Naive thymus-derived CD8-positive, alpha-beta T cell (primary cell): ENCODE measurements at places on chromosomes 6 and 20.

DNA sequence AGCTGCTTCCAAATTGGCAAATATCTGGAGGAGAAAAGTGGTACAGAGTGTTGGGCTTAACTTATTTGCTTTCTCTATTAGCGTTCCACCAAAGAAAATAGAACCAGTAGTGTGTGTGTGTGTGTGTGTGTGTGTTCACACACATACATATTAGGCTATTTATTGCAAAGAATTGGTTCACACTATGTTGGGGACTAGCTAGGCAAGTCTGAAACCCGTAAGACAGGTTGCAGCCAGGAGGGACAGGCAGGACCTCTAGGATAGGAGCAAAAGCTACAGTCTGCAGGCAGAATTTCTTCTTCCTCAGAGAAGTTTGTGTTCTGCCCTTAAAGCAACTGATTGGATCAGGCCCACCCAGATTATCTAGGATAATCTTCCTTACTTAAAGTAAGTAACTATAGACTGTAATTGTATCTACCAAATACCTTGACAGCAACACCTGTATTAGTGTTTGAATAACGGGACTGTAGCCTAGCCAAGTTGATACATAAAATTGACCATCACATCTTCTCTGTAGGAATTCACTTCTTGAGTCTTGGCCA, 12.8 kb downstream of the KCTD20 start:
- no peaks in the 10 kb centered on the region for H3K27me3 ChIP-seq
- no peak overlapping the region for H3K27ac ChIP-seq
- peaks cover 36% of the 10 kb centered on the region for H3K36me3 ChIP-seq
- no peak overlapping the region for H3K4me3 ChIP-seq

GRCh38 chr20:12179692-12180091, 262.0 kb downstream of the BTBD3 start:
- no peak overlapping the region for H3K4me3 ChIP-seq
- no peaks in the 10 kb centered on the region for H3K36me3 ChIP-seq
- H3K27me3 ChIP-seq, result no peaks in the 10 kb centered on the region
- H3K4me1 ChIP-seq, result no peaks in the 10 kb centered on the region
- DNase-seq, result no peak
- H3K27ac ChIP-seq, result no peak overlapping the region

DNA sequence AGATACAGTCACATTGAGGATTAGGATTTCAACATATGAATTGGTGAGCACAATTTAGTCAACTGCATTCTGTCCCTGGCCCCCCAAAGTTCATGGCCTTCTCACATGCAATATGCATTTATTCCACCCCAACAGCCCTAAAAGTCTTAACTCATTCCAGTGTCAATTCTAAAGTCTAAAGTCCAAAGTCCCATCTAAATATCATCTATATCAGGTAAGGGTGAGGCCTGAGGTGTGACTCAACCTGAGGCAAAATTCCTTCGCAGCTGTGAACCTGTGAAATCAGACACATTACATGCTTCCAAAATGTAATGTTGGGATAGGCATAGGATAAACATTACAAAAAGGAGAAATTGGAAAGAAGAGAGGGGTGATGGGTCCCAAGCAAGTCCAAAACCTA, 27.8 kb downstream of the CLIC5 start:
- no peak for DNase-seq
- no peaks in the 10 kb centered on the region for H3K36me3 ChIP-seq
- H3K27me3 ChIP-seq, result no peaks in the 10 kb centered on the region
- H3K27ac ChIP-seq, result no peak overlapping the region

- no peak for DNase-seq
- H3K36me3 ChIP-seq, result peaks cover 4% of the 10 kb centered on the region
- no peaks in the 10 kb centered on the region for H3K4me1 ChIP-seq
- no peak overlapping the region for H3K27ac ChIP-seq
- peaks cover 4% of the 10 kb centered on the region for H3K27me3 ChIP-seq
- no peak overlapping the region for H3K4me3 ChIP-seq
These were observed 33.5 kb downstream of the TPBG start for GRCh38 chr6:82396964-82397751.

DNA sequence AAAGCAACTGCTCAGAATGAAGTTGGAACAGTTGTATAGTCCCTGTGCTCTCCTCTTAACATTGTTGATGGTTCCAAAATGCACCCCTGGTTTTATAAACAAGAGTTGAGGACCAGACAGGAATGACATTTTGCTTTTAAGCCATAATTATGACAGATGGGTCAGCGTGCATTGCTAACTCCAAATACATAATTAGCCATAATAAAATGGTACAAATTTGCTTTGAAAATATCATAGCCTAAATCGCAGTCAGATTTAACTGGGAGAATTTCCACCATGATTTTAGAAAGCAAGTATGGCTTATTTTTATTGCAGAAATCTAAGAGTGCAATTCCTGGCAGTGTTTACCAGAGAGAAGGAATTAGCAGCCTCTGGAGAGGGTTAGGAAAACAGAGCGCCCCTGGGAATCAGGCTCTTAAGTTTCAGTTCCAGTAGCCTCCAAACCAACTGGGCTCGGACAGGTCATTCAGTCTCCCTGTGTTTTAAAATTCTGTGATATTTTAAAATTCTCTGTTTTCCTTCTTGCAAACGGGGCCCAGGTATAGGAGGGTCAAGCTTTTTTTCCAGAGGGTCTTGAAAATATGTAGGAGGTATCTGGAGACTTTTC, 302.3 kb downstream of the TBC1D7 start:
- no peak for DNase-seq
- H3K27me3 ChIP-seq, result peaks cover 2% of the 10 kb centered on the region
- no peaks in the 10 kb centered on the region for H3K36me3 ChIP-seq
- no peak overlapping the region for H3K4me3 ChIP-seq

GRCh38 chr6:97656706-97657350, 373.8 kb upstream of the MMS22L start:
- H3K4me3 ChIP-seq, result no peak overlapping the region
- H3K36me3 ChIP-seq, result no peaks in the 10 kb centered on the region
- no peak for DNase-seq

DNA sequence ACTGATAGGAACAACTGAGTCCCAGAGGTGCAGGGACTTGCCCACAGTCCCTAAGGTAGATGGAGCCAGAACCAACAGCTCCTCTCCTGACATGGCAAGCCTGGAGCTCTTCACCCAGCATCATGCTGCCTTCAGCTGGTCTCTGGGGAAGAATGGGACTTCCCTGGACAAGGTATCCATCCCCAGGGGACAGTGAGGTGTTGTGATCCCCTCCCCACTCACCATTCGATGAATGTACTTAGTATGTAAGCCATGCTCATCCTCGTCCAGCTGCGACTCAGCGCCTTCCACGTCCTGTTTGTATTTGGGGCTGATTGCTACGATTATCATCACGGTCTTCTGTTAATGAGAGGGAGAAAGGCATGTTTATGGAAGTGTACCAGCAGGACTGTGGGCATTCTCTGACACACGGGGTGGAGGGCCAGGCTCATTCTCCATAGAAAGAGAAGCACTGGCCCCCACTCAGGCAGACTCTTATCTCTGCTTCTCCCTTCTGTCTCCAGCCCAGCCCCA, 39.4 kb downstream of the TRAF3IP2 start:
- H3K4me3 ChIP-seq, result peak overlapping the region; percentile 79
- H3K4me1 ChIP-seq, result peaks cover 29% of the 10 kb centered on the region
- no peak for DNase-seq
- H3K36me3 ChIP-seq, result peaks cover 30% of the 10 kb centered on the region
- H3K27me3 ChIP-seq, result no peaks in the 10 kb centered on the region
- peak overlapping the region; percentile 52 for H3K27ac ChIP-seq

DNA sequence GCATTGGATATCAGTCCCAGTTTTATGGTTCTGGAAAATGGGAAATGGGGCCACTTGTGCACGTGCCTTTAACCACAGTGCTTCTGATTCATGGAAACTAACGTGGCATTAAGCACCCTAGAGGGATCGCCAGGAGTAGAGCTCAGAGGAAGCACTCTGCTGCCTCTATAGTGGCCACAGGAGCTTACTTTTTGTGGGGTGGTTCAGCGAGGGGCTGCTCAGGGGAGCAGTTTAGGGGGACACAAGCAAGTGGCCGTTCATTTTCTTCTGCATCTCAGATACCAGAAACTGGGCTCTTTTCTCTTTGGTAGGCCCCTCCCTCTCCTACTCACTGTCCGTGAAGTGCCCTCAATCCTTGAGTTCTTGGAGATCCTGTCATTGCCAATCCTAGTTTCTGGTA, 28.5 kb downstream of the AGPAT4 start:
- no peak overlapping the region for H3K27ac ChIP-seq
- H3K4me1 ChIP-seq, result peaks cover 22% of the 10 kb centered on the region
- H3K36me3 ChIP-seq, result no peaks in the 10 kb centered on the region

DNA sequence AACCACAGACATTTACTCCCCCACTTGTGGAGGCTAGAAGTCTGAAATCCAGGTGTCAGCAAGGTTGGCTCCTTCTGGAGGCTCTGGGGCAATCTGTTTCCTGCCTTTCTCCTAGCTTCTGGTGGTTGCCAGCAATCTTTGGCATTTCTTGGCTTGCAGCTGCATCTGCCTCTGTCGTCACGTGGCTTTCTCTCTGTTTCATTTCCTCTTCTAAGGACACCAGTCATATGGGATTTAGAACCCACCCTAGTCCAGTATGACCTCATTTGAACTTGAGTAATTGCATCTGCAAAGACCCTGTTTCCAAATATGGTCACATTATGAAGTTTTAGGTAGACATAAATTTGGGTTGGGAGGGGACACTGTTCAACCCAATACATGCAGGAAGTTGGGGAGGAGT, 56.2 kb upstream of the EPB41L1 start:
- H3K36me3 ChIP-seq, result no peaks in the 10 kb centered on the region
- peaks cover 9% of the 10 kb centered on the region for H3K4me1 ChIP-seq
- peaks cover 5% of the 10 kb centered on the region for H3K27me3 ChIP-seq
- no peak overlapping the region for H3K27ac ChIP-seq

GRCh38 chr6:27237089-27237803, 10.3 kb upstream of the PRSS16 start:
- no peak overlapping the region for H3K4me3 ChIP-seq
- H3K27ac ChIP-seq, result no peak overlapping the region
- DNase-seq, result no peak
- H3K4me1 ChIP-seq, result peaks cover 27% of the 10 kb centered on the region
- peaks cover 32% of the 10 kb centered on the region for H3K36me3 ChIP-seq
- H3K27me3 ChIP-seq, result peaks cover 79% of the 10 kb centered on the region

- no peak for DNase-seq
- H3K4me3 ChIP-seq, result no peak overlapping the region
- H3K27me3 ChIP-seq, result peaks cover 2% of the 10 kb centered on the region
- H3K4me1 ChIP-seq, result no peaks in the 10 kb centered on the region
- no peak overlapping the region for H3K27ac ChIP-seq
These were observed 115.1 kb upstream of the JAG1 start for GRCh38 chr20:10788877-10789276.

- no peaks in the 10 kb centered on the region for H3K36me3 ChIP-seq
- no peak overlapping the region for H3K4me3 ChIP-seq
- H3K27me3 ChIP-seq, result no peaks in the 10 kb centered on the region
- no peak for DNase-seq
These were observed 50.9 kb upstream of the DUSP22 start for GRCh38 chr6:241336-241865.

GRCh38 chr6:39929039-39929732, 5.1 kb downstream of the MOCS1 start:
- H3K4me1 ChIP-seq, result peaks cover 36% of the 10 kb centered on the region
- peaks cover 5% of the 10 kb centered on the region for H3K36me3 ChIP-seq
- DNase-seq, result no peak
- no peak overlapping the region for H3K4me3 ChIP-seq

GRCh38 chr6:42406306-42407280, 45.1 kb downstream of the TRERF1 start:
- DNase-seq, result no peak
- H3K36me3 ChIP-seq, result peaks cover 4% of the 10 kb centered on the region
- no peaks in the 10 kb centered on the region for H3K27me3 ChIP-seq
- no peak overlapping the region for H3K4me3 ChIP-seq

DNA sequence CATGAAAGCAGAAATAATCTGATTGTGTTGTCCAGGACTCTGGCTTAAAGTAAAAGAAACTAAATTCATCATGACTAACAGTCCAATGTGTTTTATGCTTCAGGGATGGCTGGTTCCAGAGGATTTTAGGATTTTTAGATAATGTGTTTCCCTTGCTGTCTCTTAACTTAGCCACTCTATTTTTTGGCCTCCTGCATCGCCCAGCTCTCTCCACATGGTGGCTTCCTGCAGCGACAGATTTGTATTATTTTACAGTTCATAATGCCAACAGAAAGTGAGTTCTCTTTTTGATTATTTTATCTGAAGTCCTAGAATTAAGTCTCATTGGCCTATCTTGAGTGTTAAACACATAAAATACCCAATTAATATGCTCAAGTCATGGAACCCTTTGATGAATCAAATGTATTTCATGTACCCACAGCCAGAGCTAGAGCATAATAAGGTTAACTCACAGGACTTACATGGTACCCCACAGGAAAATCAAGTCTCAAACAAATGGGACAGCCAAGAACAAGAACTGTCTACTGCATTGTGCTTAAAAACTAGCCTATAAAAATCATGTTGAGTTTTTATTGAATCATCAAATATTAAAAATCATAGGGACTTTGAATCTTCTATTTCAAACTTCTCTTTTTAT, 582.5 kb downstream of the DOK5 start:
- H3K27ac ChIP-seq, result no peak overlapping the region
- no peaks in the 10 kb centered on the region for H3K27me3 ChIP-seq
- DNase-seq, result no peak
- no peaks in the 10 kb centered on the region for H3K4me1 ChIP-seq
- H3K4me3 ChIP-seq, result no peak overlapping the region
- no peaks in the 10 kb centered on the region for H3K36me3 ChIP-seq

DNA sequence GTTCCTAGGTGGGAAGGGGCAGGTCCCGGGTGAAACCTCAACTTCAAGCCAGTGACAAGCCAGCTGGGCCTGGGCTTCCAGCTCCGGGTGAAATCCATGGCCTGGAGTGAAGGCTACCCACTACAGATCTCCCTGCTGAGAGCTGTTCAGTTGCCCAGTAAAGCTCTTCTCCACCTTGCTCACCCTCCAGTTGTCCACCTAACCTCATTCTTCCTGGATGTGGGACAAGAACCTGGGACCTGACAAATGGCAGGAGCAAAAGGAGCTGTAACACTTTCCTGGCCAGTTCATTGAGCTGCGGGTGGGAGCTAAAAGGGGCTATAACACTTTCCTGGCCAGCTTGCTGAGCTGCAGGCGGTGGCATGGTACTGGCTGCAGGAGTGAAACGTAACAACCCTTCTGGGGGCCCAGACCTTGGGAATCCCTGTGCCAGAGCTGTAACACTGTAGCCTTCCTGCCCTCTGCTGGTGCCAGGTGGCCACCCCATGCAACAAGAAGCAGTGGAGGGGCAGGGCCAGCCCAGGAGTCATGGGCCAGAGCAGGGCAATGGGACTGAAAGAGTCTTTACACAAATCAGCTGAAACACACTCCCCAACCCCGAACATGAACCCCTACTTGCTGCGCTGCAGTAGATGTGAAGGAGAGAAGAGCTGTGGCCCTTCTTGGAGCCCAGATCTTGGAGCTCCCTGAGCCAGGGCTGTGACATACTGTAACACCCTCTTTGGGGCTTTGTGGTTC, 3.6 kb upstream of the HINT3 start:
- DNase-seq, result no peak
- no peak overlapping the region for H3K27ac ChIP-seq
- H3K27me3 ChIP-seq, result peaks cover 17% of the 10 kb centered on the region
- no peaks in the 10 kb centered on the region for H3K36me3 ChIP-seq

GRCh38 chr20:34956751-34957472, 1.2 kb downstream of the MYH7B start:
- H3K36me3 ChIP-seq, result no peaks in the 10 kb centered on the region
- peak overlapping the region; percentile 97 for H3K27ac ChIP-seq
- H3K27me3 ChIP-seq, result no peaks in the 10 kb centered on the region
- DNase-seq, result no peak

GRCh38 chr6:156517088-156517487, 260.1 kb upstream of the ARID1B start:
- H3K27me3 ChIP-seq, result peaks cover 5% of the 10 kb centered on the region
- no peaks in the 10 kb centered on the region for H3K4me1 ChIP-seq
- H3K27ac ChIP-seq, result no peak overlapping the region
- no peak overlapping the region for H3K4me3 ChIP-seq
